NCI-H2081 (cell line): ENCODE measurements at places on chromosomes 16 and 17.

DNA sequence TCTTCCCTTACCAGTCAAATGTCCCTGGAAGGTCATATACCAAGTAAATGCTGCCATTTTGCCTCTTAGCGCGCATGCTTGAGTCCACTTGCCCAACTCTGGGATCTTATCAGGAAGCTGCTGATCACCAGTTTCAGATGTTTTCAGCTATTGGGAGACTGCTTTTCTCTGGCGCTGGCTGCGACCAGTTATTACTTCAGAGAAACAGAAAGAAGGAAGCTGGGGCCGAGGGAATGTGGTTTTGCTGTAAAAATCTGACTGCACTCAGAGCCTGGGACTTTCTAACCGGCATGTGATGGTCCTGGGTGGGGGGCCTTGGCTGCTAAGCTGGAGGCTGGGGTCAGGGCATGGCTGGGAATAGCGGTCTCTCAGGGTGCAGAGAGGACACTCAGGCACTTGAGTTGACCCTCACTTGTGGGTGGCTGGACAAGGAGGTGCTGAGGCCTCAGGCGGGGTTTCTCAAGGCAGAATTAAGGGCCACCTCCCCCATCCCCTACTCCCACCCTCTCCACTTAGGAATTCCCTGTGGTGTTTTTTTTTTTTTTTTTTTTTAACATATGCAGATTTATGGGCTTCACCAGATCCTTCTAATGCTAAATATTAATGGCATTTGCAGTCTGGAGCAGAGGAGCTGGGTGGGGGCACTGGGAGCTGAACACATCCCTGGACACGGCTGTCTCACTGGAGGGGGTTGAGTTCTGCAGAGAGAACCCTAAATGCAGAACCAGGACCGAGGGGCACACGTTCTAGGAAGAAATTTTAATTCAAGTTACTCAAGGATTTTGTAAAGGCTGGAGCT, 145.8 kb downstream of the CYLD start:
- DNase-seq: no peak

- DNase-seq: no peak
Observed at GRCh38 chr16:86359571-86359970, 150.8 kb upstream of the FOXF1 start.

DNA sequence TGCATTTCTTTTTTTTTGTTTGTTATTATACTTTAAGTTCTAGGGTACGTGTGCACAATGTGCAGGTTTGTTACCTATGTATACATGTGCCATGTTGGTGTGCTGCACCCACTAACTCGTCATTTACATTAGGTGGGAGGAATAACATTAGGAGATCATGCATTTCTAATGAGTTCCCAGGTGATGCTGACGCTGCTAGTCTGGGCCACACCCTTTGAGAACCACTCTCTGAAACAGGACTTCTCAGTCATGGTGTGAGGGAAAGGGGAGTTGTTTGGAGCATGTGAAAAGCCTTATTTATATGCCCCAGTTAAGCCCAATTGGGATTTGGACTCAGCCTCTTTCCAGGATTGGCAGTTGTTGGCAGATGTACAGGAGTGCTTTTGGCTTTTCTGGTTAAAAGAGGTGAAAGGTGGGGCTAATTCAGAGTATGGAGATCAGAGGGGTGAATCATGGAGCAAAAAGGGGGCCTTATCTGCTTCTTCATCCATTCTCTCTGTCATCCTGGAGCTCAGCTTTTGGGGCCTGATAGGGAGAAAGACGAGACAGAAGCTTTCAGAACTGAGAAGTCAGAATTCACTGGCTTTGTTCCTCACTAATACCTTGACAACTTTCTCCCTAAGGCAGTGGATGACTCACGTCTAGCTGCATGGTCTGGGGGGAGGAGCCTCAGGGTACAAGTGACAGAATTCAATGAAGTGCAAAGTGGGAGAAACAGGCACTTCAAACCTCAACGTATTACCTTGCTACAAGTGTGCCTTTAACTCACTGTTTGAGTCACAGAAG, 180.0 kb upstream of the CACNG3 start:
- no peak for DNase-seq

DNA sequence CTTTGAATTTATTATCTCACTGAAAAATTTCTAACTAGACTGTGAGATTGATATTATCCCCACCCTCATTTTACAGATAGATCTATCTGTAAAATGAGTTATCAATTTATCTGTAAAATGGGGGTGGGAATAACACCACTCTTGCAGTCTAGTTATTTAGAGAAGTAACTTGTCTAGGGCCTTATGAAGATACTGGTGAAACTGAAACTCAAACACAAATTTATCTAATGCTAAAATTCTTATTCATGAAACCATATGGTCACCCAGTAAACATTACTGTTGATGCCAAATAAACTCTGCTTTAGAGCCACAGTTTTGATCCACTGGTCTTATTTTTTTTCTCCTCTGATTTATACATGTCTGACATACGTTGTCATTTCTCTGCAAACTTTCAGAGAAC, 52.1 kb upstream of the SMIM36 start:
- DNase-seq: no peak

DNA sequence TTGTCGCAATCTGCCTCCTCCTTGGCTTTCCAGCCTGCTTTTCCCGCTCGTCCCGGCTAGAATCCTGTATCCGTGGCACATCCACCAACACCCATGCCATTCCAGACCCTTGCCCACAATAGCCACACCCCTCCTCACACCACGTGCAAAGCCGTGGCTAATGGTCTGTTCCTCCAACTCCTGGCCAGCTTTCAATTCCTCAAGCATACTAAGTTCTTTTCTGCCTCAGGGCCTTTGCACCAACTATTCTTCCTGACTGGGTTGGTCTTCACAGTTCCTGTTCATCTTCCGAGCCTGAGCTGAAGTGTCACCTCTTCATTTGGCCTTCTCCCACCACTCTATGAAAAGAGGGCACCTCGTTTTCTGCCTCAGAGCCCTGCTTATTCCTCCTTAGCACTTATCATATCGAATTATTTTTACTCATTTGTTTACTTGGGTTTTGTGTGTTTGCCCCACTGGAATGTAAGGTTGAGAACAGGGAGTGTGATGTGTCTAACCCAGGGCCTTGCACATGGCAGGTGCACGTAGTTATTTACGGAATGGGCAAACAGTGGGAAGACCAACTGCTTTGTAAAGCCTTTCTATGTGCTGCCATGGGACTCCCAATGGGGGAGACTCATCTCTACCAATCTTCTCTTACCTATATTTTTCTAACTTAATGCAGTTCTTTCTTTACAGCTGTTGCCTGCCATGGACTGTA, 69.0 kb downstream of the CDK5R1 start:
- DNase-seq: no peak

- no peak for DNase-seq
Observed at GRCh38 chr16:88989852-88990547, 13.0 kb upstream of the CBFA2T3 start.

GRCh38 chr16:34803683-34804416, 1344.4 kb downstream of the TP53TG3F start:
- no peak for DNase-seq

DNA sequence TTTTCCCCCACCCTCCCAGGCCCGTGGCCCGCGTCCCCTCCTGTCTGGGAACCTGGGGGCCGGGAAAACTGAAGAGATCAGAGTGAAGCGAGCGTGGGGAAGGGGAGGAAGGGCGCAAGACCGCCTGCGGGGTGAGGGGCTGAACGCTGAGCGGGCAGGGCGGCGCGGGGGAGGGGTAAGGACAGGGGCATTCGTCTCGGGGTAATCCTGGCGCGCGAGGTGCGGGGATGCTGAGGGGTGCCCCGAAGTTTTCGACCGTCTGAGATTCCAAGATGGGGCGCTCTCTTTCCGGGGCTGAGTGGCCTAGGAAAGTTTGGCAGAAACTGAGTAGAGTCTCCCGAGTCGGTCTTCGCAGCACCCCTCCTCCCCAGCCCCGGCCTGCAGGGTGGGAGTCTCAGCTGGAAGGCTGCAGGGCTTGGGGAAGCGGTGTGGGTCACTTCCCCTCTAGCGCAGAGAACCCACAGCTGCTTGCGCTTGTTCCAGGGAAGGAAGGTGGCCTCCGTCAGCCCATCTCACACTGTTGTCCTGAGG, 555 bp downstream of the TTYH2 start:
- peak; percentile 6 for DNase-seq

- DNase-seq: no peak
Observed at GRCh38 chr16:3035972-3036725, 595 bp downstream of the BICDL2 start.

DNA sequence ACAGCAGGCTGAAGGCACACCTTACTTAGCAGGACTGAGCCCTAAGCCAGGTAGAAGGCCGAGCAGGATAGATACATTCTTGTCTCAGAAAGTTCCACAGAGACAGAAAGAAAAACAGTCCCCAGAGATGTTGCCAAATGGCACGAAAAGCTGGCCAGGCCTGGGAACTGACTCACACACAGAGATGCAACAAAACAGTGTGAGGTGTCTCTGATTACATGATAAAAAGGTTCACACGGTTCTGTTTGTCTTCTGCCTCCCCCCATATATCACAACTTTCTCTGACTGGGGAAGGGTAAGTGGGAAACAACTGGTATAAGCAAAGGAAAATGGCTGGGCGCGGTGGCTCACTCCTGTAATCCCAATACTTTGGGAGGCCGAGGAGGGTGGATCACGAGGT, 1.7 kb downstream of the WBP2 start:
- no peak for DNase-seq

DNA sequence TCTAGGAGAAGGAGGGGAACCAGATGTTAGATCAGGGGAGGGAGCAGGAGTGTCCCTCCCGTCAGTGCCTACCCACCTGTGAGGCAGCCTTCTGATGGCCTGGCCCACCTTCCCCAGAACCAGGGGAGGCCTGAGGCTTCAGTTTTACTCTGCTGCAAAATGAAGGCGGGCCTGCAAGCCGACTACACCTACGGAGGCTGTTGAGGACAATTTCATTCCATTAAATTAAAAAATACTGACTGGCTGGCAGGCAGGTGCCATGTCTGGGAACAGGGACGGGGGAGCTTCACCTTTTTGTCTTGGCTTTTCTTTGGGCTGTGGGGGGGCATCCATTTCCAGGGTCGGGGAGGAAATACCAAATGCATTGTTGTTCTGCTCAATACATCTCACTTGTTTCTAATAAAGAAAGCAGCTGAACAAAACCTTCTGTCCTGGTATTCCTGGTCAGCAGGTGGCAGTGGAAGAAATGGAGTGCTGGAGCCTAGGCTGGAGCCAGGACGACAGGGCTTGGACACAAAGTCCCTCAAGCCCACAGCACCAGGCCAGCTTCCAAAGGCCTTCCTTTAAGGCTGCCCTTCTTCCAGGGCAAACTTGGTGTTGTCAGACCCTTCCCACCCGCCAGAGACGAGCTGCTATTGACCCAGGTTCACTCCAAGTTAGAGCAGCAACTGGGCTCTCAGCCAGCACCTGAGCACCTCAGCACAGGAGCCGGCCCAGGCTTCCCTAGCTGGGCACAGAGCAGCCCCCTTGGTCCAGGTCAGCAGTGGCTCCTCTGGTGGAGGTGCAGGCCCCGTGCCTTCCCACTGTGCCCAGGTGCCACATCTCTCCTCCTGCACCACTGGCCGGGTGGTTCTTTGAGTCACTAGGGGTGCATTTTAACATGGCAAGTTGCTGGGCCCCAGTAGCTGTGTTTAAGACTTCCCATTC, 23.5 kb downstream of the PLCD3 start:
- no peak for DNase-seq

DNA sequence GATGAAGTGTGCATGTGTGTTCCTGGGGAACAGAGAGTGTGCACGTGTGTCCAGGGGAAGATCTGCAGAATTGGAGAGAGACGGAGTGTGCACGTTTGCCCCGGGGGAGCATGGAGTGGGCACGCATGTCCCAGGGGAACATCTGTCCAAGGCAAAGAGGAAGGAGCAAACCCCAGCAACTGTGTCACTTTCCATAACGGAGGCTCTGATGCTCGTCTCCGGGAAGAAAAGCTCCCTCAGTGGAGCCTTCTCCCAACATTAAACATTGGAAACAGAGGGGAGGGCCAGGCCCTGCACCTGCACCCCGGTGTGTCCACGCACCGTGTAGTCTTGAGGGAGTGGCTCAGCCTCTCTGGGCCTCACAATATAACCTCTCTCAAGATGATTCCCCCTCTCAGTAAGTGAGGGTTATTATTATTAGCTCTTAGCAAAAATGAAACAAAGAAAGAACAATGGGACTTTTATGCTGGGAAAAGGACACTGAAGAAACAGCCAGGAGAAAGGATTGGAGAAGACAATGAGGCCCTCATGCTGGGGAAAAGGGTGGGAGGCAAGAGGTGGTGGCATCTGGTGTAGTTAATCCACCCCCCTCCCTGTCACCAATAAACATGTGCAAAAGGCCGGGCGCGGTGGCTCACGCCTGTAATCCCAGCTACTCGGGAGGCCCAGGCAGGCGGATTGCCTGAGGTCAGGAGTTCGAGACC, 7.6 kb downstream of the RAB40B start:
- DNase-seq: no peak

DNA sequence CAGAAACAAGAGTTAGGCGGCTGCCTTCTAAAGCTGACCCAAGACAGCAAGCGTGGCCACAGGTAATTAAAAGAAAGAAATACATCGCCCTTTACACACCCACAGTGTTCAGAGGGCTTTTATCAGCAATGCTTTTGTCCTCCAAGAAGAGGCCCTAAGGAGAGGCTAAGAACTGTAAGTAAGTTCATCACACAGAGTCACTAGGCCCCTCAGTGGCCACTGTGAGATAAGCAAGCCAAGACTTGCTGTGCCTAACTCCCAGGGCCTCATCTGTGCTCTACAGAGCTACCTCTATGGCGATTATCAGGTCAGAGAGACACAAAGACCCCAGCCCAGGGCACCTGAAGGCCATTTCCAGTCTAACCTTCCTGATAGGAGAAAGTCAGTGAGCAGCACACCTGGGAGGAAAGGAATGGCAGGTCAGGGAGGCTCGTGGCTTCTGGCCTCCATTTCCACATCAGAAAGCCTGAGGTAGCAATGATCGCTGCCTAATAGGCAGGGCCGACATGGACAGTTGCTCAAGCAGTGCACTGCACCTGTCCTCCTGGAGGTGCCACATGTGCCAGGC, 545.2 kb upstream of the CDH11 start:
- DNase-seq: no peak

GRCh38 chr17:6279659-6280058, 155.3 kb downstream of the AIPL1 start:
- peak; percentile 22 for DNase-seq

DNA sequence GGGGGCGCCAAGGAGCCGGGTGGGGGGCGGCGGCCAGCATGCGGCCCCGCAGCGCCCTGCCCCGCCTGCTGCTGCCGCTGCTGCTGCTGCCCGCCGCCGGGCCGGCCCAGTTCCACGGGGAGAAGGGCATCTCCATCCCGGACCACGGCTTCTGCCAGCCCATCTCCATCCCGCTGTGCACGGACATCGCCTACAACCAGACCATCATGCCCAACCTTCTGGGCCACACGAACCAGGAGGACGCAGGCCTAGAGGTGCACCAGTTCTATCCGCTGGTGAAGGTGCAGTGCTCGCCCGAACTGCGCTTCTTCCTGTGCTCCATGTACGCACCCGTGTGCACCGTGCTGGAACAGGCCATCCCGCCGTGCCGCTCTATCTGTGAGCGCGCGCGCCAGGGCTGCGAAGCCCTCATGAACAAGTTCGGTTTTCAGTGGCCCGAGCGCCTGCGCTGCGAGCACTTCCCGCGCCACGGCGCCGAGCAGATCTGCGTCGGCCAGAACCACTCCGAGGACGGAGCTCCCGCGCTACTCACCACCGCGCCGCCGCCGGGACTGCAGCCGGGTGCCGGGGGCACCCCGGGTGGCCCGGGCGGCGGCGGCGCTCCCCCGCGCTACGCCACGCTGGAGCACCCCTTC, 484 bp downstream of the FZD2 start:
- no peak for DNase-seq

GRCh38 chr17:56740481-56740880, 93.2 kb downstream of the C17orf67 start:
- DNase-seq: no peak
